Skin of body (tissue), 3 donors: ENCODE measurements at places on chromosomes 5 and 9. TPM values are rescaled to one million over a fixed set of nuclear protein-coding genes. Genes with fewer than 3 reads are reported as not detected.

Gene FAT2
- total RNA-seq = 26.5 TPM

Gene CD14
- 52.3 TPM for total RNA-seq

Gene MYO10
- 40.1 TPM for total RNA-seq

Gene ST8SIA4
- 10.9 TPM for total RNA-seq

Gene SLC23A1
- total RNA-seq = 0.30 TPM

Gene DIPK1B
- total RNA-seq = 7.0 TPM

Gene AQP3
- 169 TPM for total RNA-seq

Gene AQP7
- 37.0 TPM for total RNA-seq

Gene PFN3
- not detected for total RNA-seq

Gene SLC45A2
- total RNA-seq = 0.39 TPM

Gene TNC
- total RNA-seq = 43.4 TPM

Gene NUTM2G
- not detected for total RNA-seq

Gene CBY3
- total RNA-seq = not detected

Gene CCDC171
- total RNA-seq = 9.2 TPM
